Brain pericyte (primary cell): ENCODE measurements at places on chromosomes 13 and 19.

DNA sequence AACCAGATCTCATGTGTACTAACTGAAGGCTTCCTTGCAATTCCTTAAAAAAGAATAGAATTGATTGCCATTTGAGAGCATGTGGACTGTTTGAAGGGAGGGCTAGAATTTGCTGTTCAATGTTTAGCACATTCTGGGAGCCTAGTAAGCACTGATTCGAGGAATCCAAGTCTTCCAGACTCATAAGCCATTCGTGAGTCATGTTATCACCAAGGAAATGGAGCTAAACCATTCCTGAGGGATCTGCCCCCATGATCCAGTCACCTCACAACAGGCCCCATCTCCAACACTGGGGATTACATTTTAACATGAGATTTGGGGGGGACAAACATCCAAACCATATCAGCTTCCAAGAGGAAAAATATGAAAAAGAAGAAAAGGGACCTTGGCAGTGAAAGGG is 276.4 kb downstream of the KCNRG start:
- DNase-seq = no peak

- no peak for DNase-seq
These were observed 10.2 kb upstream of the CBLC start for GRCh38 chr19:44767295-44768180.

DNA sequence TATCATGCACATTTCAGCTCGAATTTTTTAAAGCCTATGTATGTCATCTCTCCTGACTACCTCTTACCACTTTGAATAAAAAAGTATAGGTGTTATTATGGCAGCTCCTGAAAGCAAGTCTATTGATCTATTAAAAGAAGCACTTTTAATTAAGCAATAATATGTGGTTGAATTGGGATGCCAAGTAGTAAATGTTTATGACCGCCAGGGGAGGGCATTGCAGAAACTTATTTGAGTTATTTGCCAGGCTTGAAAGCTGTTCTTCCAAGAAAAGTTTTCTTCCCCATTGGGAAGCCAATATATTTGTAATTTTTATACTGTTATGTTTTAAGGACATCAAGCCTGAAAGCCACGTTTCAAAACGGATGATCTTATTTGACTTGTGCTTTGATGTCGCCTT is 88.1 kb upstream of the SOX21 start:
- DNase-seq = no peak

GRCh38 chr13:79392882-79393563 is 13.0 kb downstream of the RBM26 start:
- no peak for DNase-seq

GRCh38 chr13:30681843-30682242 is 53.5 kb upstream of the ALOX5AP start:
- DNase-seq = no peak

GRCh38 chr13:68368922-68369321 is 1138.8 kb upstream of the PCDH9 start:
- DNase-seq = no peak

- DNase-seq = no peak
These were observed 13.8 kb downstream of the STK24 start for GRCh38 chr13:98563071-98563470.

DNA sequence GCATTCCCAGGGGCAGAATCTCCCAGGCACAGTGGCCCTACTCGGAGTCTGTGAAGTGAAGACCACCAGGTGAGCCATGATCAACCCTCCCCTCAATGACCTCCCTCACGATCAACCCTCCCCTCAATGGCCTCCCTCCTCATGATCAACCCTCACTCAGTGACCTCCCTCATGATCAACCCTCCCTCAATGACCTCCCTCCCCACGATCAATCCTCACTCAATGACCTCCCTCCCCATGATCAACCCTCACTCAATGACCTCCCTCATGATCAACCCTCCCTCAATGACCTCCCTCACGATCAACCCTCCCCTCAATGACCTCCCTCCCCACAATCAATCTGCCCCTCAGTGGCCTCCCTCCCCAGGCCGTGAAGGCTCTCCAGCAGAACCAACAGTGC is 32.1 kb downstream of the SBNO2 start:
- DNase-seq = no peak

DNA sequence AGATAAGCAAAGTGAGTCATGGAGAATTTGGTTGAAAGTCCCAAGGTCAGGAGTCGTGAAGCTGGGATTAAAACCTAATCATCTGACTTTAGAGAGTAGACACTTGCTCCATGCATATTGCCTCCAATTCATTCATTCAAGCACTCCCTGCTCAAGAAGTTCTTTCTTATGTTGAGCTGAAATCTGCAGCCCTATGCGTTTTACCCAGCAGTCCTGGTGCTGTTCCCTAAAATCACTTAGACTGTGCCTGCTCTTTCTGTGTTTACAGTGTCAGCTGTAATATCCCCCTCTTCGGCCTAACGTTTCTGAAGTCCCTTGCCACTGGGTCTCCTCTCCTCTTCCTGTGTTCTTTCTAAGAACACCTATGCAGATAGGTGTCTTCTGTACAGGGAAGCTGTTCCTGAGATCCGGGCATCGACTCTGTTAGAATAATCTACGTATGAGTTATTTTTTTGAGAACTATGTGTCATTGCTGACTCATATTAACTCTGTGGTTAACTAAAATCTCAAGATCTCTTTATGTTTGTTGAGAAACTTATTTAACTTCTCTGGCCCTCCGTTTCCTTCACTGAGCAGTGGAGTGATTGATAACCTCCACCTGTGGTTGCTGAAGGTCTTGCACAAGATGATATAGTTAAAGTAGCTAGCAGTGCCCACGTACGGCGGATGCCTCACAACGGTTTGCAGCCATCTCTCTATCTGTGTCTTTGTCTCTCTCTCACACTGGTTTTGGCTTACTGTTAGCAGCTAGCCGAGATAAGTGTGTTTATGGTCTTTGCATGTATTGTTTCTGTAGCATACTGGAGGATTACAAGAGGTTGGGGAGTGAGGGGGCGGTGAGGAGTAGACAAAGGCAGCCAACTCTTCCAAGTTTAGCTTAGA is 4.7 kb downstream of the ALOX5AP start:
- DNase-seq = no peak

DNA sequence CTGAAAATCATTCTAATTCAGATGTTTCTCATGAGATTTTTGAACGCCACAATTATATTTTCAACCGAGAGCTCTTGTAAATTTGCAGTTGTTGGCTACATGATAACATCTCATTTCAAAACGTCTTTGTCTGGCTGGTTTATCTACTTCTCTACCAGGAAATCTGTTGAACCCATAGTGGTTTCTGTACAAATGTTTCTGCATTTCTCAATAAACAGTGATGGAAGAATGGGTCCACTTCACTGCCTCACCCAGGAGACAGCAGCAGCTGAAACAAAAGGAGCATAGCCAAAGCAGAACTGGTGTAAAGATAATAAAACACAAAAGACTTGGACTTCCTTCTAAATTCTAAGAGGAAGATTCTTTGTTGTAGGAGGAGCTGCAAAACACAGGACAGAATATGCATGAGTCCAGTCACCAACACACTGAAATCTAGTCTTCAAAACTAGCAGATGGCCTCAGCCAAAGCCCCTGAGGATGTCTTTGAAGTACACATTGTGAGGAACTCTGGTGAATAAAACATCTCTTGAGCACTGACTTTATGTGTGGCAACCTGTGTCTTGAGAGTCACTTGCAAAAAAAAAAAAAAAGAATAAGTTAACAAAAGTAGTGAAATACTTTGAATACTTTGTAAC is 68.6 kb upstream of the FGF14 start:
- no peak for DNase-seq

GRCh38 chr19:17455308-17456123 is 5.2 kb downstream of the NXNL1 start:
- DNase-seq = no peak

GRCh38 chr13:110876609-110877008 is 38.3 kb downstream of the ANKRD10 start:
- DNase-seq = no peak

- no peak for DNase-seq
These were observed 140.9 kb downstream of the NDFIP2 start for GRCh38 chr13:79621902-79622301.

- DNase-seq = no peak
These were observed 10.6 kb downstream of the POU2F2 start for GRCh38 chr19:42121656-42122069.

GRCh38 chr13:61415749-61416148 is at the start of gene PCDH20:
TSS of gene PCDH20 (minus strand) at chr13:61415849. CDS start at chr13:61415158, 691 bp downstream.
- DNase-seq = no peak

- DNase-seq = no peak
These were observed 2220.8 kb upstream of the PCDH20 start for GRCh38 chr13:63636316-63636993.

- peak; percentile 24 for DNase-seq
These were observed 366.8 kb downstream of the DLEU7 start for GRCh38 chr13:50476577-50477285.

- no peak for DNase-seq
These were observed 5.3 kb downstream of the SHD start for GRCh38 chr19:4284176-4284958.

DNA sequence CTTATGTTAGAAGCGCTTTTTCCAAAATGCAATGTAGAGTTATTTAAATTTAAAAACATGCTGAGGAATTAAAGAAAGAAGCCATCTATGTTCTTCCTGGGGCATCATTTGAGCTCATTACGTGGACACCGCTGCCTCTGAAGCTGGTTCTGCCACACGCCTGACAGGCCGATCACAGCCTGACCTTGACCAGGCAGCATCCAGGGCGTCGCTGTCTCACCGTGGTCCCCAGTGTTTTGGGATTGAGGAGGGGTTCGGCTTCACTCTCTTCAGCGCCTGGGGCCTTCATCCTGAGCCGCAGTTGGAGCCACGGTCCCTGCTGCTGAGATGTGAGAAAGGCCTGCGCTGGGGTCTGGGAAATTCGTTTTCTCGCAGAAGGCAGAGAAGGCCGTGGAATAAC is 64.0 kb downstream of the ATP11A start:
- no peak for DNase-seq

DNA sequence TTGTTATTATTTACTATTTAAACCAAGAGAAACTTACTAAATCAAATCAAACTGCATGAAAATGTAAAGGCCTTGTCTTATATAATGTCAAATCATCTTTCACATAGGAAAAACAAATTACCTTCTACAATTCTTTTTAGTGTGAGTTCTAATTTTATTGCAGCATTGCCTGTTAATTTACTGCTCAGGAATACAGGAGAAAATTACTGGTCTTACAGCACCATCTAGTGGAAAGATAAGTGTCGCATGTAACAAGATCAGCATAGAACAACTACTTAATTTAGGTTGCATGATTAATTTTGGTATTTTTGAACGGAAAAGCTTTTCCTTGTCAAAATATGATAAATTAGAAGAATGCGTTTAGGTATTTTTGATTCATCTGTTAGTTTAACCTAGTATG is 502.7 kb downstream of the UQCRFS1 start:
- DNase-seq = peak; percentile 13

- no peak for DNase-seq
These were observed 2.4 kb upstream of the ARGLU1 start for GRCh38 chr13:106570299-106570852.

DNA sequence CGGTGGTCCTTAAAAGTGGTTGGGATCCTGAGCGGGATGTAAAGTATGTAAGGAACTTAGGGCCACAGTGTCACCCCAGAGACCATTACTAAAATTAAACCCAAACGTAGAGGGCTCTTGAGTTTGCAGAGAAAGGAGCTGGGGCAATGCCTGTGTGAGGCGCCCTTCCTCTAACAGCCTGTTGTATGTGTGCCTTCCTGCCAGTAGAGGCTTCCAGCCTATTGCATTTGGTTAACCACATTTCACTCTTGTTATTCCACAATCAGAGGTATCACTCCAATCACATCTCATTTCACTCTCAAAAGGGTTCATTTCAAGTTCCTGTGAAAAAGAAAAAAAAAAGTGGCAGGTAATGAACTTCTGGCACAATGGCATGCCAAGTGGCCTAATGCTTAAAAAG is 29.4 kb downstream of the DIAPH3 start:
- no peak for DNase-seq

GRCh38 chr13:23771552-23771951 is 117.6 kb downstream of the MIPEP start:
- no peak for DNase-seq

DNA sequence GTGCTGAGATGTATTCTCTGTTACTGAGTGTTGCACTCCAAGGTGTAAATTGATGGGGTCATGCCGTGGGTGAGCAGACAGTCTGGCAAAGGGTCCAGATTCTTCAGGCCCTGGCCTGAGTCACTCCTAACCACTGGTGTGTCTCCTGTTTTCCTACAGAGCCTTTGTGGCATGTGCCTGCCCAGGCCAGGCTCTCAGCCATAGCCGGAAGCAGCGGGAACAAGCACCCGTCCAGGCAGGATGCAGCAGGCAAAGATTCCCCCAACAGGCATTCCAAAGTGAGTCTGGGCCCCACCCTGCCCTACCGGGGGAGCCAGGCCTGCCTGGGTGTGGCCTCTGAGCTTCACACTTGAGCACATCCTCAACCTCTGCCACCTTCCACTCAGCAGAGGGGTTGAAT is 61.9 kb downstream of the DPF1 start:
- DNase-seq = no peak

- DNase-seq = no peak
These were observed at the start of gene ZNF358 for GRCh38 chr19:7515645-7516151. TSS of gene ZNF358 (plus strand) at chr19:7516103. CDS start at chr19:7519243, 3,140 bp downstream.

DNA sequence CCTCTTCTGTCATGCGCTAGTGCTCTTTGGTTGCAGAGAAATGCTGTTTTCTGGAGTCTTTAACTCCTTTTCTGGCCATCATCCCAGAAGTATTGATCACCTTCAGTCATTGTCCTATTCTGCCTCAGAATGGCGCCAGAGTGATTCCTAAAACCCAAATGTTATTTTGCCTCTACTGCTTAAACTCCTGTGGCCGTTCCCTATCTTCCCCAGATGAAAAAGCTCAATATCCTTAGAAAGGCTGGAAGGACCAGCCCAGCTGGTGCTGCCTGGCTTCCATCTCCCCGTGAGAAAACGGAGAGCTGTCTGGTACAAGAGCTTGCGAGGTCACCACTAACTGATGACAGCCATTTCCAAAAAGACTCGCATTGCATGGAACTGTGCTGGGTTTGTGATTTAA is 179.1 kb downstream of the RBM26 start:
- DNase-seq = no peak

- no peak for DNase-seq
These were observed at the start of gene ZBTB7A for GRCh38 chr19:4066682-4067395. TSS of gene ZBTB7A (minus strand) at chr19:4066899. CDS start at chr19:4055232, 11,667 bp downstream.

- no peak for DNase-seq
These were observed 2.3 kb downstream of the CLASRP start for GRCh38 chr19:45041125-45041524.

- DNase-seq = no peak
These were observed 23.6 kb upstream of the RFXAP start for GRCh38 chr13:36795463-36795862.

DNA sequence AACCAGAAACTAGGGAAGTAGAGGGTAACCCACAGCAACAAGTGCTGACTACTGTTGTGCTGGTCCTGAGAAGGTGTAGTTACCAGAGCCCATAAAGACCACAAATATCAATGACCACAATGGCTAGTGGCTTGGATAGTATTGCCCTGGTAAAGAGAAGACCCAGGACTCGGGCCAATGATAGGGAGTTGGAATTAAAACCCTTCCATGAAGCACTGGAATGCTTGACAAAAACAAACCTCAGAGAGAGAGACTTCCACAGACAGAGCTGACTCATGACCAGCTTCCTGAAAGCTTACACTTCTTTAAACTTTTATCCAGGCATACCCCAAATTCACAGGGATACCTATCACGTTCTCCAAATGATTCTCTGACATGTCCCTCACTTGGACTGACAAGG is 60.5 kb downstream of the WDR87 start:
- no peak for DNase-seq
